Colonic mucosa (tissue), 4 donors: ENCODE measurements at places on chromosomes 1 and 21. TPM values are rescaled to one million over a fixed set of nuclear protein-coding genes. Genes with fewer than 3 reads are reported as not detected.

GRCh38 chr1:17419626-17420328 is 19.7 kb downstream of the RCC2 start:
- DNase-seq: peak; percentile 72

DNA sequence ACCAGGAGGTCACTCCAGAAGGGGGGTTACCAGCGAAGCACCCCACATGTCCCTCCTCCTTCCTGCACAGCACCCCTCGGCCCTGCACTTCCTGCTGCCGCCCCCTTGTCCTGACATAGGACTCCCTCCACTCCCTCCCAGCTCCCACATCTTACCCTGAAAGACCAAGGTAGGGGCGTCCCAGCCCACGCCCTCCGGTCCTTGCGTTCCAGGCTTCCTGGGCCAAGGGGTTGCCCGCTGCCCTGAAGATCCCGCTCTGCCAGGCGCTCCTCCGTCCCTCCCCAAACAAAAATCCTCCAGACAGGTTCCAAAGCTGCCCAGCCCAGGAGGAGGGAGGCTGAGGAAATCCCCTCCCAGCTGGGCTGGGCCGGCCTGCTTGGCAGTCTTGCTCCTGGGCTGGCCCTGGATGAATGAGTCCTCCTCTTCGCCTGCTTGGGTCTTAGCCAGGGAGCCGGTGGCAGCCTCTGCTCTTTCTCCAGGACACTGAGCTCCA is at the start of gene RHBDL2:
TSS of gene RHBDL2 (minus strand) at position 304 of the 493 bp plus-strand sequence. CDS start 22,618 bp downstream, outside the sequence.
- DNase-seq: peak; percentile 91

DNA sequence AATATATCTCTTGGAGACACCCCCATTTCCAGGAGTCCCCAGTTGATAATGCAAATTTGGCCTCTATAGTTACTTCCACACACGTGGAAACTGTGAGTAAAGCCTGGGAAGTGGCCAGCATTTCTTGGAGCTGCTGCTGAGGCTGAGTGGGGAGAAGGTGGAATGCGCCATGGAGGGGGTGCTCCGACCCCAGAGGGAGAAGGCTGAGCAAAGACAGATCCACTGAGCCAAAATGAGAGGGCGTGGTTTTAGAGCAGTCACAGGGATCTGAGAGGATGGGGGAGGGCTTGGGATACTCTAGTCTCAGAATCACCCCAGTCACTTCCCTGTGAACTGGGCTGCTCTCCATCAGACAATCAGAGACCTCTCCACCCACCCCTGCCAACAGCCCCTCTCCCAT is 38.7 kb downstream of the TRIM62 start:
- no peak for DNase-seq

DNA sequence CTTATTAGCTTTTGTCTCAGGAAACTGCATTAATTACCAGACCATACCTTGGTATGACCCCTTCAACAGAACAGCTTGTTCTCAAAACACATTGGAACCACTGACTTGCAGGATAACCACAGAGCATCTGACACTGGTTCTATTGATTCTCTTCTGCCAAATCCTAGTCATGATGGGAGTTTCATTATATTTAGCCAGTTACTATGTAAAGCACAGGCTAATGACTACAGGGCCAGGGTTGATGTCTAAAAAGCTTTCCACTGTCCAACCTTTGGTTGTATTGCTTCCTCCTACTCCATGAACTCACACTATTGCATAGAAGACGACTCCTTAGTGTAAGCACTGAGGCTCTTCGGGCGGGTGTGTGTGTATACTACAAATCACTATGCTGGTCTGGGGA is 3.8 kb downstream of the STMN1 start:
- no peak for DNase-seq

- DNase-seq: no peak
Measured at GRCh38 chr1:203929741-203930309, 68.4 kb downstream of the SNRPE start.

Gene REN
- not detected for total RNA-seq

GRCh38 chr1:194055536-194055935 is 869.1 kb upstream of the B3GALT2 start:
- DNase-seq: no peak

GRCh38 chr1:168159251-168159650 is 19.5 kb upstream of the TIPRL start:
- no peak for DNase-seq

Gene CRNN
- not detected for total RNA-seq

DNA sequence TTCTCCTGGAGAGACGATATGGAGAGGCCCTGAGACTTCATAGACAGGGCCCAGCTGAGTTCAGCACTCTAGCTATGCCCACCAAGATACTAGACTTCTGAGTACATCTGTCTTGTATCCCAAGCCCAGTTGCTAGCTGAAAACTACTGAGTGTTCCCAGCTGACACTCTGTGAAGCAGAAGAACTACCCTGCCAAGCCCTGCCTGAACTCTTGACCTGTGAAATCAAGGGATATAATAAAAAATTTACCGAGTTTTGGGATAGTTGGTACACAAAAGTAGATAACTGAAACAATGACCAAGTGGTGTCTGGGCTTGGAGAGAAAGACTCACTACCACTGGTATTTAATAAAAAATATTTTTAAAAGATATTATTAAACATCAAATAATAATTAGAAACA is 267.5 kb downstream of the TRABD2B start:
- no peak for DNase-seq

- no peak for DNase-seq
Measured at GRCh38 chr1:229848752-229849677, 218.0 kb upstream of the GALNT2 start.

DNA sequence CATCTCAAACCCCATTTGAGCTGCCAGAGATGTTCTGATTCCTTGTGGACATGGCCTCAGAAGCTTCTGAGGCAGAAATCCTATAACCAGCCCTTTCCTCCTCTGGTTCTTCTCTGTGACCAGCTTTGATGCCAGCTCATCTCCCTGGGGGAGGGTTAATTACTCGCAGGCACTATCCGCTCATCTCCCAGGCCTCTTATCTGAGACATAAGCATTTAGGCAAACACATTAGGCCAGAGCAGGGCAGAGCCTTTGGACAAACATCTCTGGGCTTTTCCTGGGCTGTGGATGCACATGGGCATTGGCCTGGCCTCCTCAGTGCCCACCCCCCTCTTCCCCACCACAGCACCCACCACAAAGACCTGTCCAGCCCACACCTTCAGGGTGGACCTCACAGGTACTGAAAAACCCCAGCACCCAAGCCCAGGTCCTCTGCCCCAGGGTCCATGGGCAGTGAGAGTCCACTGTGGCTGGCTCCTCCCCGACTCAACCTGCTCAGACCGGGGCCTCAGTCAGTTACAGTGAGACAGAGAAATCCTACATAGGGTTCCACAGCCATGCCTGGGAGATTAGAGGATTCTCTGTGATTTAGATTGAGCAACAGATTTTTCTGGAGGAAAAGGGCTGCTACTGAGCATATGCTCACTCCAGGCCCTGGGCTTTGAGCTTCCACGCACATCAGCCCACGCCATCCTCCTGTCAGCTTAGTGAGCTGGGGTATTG is 26.9 kb downstream of the IGSF21 start:
- no peak for DNase-seq

DNA sequence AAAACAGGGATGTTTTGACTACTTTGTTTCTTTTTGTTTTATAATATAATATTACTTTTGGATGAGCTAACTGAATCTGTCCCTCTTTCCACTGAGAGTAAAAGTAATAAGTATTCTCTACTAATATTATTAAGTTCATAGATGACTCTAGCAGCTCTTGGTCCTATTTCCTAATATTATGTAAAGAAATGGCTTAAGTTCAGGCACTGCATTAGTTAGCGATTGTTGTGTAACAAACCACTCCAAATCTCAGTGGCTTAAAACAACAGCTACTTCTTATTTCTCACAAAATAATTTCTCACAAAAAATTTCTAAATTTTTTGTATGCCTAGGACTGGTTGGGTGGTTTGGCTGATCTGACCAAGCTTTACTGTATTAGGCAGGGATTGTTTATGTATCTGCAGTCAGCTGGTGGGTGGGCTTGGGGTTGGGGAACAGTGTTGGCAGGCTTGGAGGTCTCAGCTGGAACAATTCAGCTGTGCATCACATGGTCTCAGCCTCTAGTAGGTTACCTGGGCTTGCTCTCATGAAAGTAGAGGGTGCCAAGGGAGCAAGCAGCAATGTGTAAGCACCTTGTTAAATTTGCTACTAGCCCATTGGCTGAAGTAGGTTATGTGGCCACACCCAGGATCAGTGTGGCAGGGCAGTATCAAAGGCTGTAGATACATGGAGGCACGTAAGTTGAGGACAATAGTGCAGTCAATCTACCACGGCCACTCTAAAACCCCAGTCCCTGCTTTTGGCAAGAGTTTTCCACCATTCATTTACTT is 8.8 kb upstream of the CCT8 start:
- DNase-seq: peak; percentile 23

DNA sequence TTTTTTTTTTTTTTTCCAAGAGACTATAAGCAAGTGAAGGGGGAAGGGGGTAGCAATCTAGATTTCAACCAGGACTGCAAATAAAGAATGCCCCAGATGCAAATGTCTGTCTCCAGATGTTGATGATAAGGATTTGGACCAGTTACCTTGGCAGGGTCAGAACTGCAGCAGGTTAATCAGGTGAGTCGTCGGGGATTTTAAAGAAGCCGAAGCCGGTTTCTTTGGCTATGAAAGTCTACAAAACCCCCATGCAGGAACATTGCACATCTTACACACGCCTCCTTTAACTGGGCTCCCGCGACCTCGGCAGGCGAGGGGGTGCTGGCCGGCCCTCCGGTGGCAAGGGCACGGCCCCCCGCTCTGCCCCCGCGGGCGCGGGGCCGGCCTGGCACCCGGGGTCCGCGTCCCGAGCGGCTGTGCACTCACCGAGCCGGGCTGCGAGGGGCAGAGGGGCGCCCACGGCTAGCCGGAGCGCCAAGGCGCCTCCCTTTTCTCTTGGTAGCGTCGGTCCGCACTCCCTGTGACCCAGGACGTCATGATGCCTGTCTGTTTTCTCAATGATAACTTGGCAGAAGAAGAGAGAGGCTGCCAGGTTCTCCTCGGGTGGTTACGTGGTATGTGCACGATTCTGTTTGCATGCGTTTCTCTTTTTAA is 366.3 kb upstream of the ESRRG start:
- peak; percentile 30 for DNase-seq

GRCh38 chr1:241963722-241964121 is 6.2 kb downstream of the BECN2 start:
- DNase-seq: no peak

Gene CAPN8
- 102 TPM for total RNA-seq

GRCh38 chr1:244230470-244230869 is 179.4 kb downstream of the ZBTB18 start:
- no peak for DNase-seq

Gene PDXK
- 188 TPM for total RNA-seq

DNA sequence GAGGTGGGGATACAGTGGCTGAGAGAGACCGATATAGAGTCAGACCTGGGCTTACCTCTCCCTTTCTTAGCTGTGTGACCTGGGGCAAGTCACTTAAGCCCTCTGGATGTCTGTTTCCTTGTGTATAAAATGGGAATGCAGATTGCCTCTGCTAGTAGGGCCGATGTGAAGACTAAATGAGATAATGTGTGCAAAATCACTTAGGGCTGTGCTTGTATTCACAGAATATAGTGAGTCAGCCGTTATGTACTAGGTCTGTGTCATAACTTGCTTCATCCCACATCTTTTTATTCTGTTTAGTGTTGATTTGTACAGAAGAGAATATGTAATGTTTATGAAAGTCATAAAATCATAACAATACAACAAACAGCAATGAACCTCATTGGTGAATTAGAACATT is 56.0 kb downstream of the PTPRU start:
- DNase-seq: no peak

DNA sequence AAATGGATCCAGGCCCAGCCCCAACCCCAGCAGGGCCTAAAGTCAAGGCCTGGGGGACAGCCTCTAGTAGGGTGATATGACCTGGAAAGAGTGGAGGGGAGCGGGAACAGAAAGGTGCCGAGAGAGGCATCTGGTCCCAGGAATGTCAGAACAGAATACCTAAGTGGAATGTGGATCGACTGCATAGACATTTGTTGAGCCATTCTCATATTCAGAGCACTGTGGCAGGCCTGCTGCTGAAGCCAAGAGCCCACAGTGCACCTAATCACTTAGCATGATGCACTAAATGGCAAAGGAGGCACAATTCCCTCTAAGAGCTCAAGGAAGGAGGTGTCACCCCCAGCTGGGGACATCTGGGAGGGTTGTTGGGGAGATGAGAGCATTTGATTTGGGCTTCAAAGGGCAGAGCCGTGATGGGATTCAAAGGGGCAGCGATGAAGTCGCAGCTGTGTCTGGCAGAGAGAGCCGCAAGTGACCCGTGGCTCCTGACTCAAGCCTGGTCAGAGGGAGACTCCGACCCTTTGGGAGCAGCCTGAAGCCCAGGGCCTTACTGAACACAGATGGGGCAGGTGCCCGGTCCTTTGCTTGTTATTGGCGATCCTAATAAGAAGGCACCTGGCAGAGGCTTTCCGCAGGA is 8.6 kb upstream of the PKP1 start:
- DNase-seq: no peak

DNA sequence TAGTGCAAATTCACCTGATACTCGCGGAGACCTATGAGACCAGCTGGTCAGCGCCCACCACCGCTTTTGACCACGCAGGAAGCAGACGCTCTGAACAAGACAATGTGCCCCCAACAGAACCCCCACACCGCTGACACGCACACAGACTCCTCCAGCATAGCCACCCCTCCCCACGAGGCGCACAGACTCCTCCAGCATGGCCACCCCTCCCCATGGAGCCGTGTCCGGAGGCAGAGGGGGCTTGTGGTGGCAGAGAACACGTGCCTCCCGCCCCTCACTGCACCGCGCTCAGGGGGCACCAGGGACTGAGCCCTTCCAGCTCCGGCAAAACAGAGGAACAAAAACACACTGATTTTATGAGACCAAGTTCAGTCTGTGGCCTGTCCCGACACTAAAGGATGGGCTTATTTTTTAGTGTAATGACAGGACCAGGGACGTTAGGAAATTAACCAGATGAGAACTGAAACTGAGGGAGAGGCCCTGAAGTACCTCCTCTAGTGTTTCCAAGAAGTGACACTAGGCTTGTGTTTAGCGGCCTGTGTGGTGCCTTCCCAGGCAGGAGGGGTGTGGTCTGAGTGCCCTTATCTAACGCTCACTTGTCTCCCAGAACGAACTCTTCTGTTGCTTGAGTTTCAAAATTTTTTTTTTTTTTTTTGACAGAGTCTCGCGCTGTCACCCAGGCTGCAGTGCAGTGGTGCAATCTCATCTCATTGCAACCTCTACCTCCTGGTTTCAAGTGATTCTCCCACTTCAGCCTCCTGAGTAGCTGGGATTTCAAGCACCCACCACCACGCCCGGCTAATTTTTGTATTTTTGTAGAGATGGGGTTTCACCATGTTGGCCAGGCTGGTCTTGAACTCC is 10.0 kb upstream of the AGPAT3 start:
- DNase-seq: no peak

Gene SLC6A17
- 0.19 TPM for total RNA-seq

GRCh38 chr1:12573015-12573825 is 44.8 kb downstream of the DHRS3 start:
- no peak for DNase-seq

DNA sequence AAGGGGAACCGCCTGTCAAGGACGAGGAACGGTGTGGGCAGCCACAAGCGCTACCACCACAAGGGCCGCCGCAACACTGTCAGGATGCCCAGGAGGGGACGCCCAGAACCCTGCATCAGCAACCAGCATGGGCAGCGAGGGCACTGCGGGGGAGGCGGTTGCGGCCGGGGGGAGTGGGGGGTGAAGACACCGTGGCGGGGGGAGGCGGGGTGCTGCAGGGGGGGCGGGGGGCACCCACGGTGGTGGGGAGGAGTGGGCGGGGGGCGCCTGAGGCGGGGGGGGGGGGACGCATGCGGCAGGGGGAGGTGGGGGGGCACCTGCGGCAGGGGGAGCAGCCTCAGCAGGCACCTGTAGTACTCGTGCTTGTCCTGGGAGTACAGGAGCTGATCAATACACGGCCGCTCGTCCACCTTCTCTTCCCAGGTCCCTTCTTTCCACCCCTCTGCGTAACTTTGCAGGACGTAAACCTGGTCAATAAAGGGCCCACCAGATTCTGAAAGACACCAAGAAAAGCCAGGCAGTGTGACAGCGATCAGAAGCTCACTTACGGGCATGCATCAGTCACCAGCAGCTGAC is 4.6 kb downstream of the POFUT2 start:
- no peak for DNase-seq
